ENCODE measurements at places on chromosomes 1 and 21.

GRCh38 chr1:186736971-186737685 is 56.9 kb upstream of the PTGS2 start:
- no peak for DNase-seq

DNA sequence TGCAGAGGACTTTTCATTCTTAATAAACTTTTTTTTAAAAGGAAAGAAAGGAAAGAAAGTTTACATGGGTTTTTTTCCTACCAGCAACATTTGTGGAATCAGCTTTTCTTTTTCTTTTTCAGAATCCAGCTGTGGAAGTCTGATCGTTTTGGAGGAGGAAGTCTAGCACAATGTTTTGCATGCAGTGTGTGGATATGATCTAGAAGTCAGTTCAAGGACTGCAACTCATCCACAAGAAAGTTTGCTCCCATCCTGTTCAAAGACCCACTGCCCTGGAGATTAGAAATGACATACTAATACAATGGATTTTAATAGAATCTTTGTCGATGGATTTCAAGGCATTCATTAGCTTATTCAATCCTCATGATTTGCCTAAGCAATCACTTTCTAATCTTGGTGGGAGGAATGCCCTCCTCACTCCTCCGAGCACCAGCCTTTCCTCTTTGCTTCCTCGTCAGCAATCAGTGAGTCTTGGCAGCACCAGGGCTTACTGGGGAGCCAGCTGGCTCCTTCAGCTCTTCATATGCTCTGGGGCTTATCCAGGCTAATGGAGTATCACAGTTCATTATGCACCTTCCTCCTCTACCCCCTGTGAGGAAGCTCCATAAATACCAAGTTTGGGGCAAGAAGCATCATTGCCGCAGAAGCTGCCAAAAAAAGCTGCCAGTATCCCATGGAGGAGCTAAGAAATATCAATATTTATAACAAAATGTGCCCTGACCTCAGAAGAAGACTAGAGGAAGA is 392.3 kb upstream of the PKN2 start:
- no peak for DNase-seq

GRCh38 chr1:60857851-60858250 is 224.5 kb upstream of the NFIA start:
- no peak for DNase-seq

GRCh38 chr1:226424221-226425003 is 16.5 kb upstream of the PARP1 start:
- no peak for DNase-seq

DNA sequence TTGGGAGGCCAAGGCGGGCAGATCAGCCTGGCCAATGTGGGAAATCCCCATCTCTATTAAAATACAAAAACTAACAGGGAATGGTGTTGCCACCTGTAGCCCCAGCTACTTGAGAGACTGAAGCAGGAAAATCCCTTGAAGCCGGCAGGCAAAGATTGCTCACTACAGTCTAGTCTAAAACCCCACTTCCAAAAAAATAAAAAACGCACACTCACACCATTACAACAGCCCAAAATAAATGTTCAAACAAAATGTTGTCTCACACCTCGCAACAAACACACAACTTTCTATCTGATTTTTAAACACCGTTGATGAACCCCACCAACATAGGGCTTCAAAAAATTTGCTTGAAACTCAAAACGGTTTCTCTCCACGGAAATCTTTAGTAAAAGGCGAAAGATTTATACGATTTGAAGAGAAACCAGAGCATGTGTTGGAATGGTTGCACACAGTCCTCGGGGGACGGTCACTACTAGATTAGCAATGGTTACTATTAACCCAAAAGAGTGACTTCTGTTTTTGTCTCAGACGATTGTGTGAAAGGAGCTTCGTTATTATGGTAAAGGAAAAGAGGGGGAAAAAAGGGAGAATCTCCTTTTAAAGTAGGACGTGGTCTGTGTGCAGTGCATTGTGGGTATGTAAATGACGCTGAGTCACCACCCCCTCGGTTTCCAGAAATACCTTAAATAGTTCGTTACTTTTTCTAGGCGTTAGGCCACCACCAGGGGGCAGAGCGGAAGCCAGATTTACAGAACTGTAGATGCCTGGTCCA is at the start of gene RNU5D-1:
Gene RNU5D-1 (minus strand): TSS at position 430 of the 772 bp plus-strand sequence.
- DNase-seq = peak; percentile 87

- DNase-seq = no peak
Measured at GRCh38 chr1:219520241-219520640, 92.7 kb downstream of the ZC3H11B start.

GRCh38 chr1:159835356-159835755 is 8.7 kb downstream of the SLAMF8 start:
- no peak for DNase-seq

DNA sequence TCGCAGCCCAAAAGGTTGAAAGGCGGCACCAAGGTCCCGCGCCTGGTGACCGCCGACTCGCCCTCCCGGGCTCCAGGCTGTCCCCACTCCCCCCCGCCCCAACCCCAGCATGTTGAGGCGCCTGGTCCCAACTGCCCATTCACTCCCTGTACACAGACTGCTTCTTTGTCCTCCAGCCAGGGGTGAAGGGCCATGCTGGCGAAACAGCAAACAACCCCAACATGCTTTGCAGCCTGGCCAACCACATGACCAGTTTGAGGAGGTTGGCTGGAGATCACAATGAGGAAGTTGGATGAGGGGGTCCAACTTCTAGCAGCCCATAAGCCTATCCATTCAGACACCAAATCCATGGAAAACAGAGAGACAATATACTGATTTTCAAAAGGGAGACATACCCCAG is 13.5 kb downstream of the PDE9A start:
- no peak for DNase-seq

DNA sequence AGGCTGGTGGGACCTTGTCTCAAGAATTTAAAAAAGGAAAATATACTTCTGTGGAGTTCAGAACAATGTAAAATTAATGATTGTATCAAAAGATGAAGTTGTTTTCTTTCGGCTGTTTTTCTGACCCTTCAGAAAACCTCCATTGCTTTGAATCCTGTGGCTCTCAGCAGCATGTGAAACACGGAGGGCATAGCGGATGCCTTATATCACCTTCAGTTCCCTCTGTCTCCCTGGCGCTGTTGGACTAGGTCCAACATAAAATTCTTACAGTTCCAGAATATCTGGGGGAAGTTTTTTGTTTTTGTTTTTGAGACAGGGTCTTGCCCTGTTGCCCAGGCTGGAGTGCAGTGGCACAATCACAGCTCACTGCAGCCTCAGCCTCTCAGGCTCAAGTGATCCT is 7.4 kb downstream of the ZBTB8A start:
- no peak for DNase-seq

GRCh38 chr1:36124404-36125128 is 456 bp downstream of the COL8A2 start:
- no peak for DNase-seq

DNA sequence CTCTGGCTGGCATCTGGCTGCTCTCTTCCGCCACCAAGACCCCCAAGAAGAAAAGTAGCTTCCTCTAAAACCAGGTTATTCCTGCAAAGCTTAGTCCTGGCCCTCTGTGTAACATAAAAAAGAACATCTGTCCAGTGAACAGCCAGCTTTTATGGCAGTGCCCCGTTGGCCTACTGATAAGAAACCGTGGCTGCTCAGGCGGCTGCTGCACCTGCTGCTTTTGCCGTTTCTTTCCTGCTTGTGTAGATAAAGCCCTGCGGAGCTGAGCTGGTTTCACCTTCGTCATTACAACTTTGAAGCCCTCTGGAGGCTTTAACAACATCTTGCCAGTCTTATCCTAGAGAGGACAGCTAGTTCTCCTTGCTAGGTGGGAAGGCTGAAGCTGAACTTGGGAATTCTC is 20.5 kb downstream of the ELAPOR1 start:
- DNase-seq = no peak

GRCh38 chr1:18191481-18192155 is 84.0 kb downstream of the IGSF21 start:
- no peak for DNase-seq

GRCh38 chr1:205068457-205069040 is 15.7 kb downstream of the TMEM81 start:
- DNase-seq = no peak

- DNase-seq = no peak
Measured at GRCh38 chr1:223393275-223394214, at the start of gene CCDC185. CCDC185 (plus strand) TSS chr1:223393415; CDS start chr1:223393476, 61 bp downstream.

DNA sequence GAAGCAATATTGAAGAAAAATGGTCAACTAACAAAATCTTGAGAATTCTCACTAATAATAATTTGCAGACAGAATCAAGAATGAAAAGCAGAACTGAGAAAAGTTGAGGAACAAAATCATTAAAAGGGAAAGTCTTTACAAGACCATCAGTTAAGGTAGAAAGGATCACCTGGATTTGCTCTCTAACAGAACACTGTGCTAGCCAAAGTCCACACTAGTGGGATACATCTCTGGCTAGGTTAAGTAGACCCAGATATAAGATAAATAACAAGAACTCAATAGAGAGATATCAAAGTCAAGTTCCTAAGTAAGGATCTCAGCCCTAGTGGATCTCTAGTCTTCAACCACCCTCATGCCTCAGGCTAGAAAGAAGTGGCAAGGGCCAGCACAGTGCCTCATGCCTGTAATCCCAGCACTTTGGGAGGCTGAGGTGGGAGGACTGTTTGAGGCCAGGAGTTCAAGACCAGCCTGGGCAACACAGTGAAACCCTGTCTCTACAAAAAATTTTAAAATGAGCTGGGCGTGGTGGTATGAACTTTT is 19.6 kb downstream of the IPP start:
- no peak for DNase-seq

DNA sequence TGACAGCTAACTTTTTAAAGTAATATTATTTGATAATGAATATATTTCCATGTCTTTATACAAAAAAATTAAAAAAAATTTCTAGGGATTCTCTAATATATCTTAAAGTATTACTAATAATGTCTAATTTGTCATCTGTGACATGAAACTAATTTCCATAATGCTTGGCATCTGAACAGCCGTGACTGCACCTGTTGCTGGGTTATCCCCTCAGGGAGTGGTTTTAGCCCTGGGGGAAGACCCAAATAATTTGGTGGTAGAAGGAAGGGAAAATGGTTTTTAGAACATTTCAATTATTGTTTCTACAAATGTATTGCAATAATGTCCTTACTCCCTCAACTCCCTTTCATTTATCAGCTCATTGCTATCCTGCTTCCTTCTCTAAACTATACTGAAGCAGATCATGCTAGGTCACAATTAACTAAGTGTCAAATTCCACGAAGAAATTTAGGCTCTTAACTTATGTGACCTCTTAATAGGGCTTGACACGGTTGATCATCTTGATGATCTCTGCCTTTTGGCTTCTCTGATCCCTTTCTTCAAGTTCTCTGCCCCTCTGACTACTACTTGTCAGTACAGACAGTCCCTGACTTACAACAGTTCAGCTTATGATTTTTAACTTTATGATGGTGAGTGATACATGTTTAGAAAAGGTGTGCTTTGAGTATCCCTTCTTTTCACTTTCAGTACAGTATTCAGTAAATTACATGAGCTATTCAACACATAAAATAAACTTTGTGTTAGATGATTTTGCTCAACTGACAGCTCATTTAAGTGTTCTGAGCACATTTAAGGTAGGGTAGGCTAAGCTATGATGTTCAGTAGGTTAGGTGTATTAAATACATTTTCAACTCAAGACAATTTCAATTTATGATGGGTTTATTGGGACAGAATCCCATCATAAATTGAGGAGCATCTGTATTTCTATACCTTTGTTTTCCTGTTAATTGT is 26.4 kb upstream of the DPH5 start:
- DNase-seq = no peak

GRCh38 chr21:36741506-36741905 is 42.6 kb downstream of the SIM2 start:
- DNase-seq = no peak

- no peak for DNase-seq
Measured at GRCh38 chr1:30185313-30185712, 538.1 kb downstream of the MATN1 start.

DNA sequence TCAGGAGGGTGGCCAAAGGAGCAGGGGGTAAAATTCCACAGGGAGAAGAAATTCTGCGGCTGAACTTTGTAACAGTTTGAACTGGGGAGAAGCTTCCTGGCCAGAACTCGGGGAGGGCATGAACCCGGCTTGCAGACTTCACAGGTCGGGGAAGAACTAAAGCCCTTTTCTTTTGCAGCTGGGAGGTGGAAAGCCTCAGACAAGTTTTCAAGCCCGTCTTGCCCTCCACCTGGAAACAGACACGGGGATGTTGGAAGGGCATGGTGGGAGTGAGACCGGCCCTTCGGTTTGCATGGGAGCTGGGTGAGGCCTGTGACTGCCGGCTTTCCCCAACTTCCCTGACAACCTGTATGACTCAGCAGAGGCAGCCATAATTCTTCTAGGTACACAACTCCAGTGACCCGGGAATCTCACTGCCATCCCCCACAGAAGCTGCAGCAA is 11.3 kb downstream of the THEM4 start:
- DNase-seq = no peak

DNA sequence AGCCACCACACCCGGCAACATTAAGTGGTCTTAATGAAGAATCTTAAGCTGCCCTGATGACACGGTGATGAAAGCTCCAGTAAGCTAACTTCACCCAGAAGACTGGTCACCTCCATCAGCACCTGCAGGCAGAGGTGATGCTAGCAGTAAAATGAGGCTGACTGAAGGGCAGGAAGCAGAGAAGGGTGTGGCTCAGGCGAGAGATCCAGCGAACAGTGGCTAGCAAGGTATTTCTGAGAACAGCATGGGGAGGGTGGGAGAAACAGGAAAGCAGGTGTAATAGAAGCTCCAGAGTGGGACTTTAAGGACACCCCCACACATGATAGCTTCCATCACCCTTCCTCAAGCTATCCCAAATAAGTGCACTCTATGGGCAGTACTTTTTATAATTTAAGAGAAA is 15.9 kb upstream of the DISP1 start:
- DNase-seq = no peak

- no peak for DNase-seq
Measured at GRCh38 chr1:28370239-28371009, 884 bp downstream of the PHACTR4 start.

- DNase-seq = no peak
Measured at GRCh38 chr1:109712321-109712864, 342 bp downstream of the GSTM5 start.

GRCh38 chr1:196501760-196502428 is 106.3 kb downstream of the KCNT2 start:
- no peak for DNase-seq

GRCh38 chr1:33623811-33624210 is 151.4 kb downstream of the ZSCAN20 start:
- DNase-seq = no peak

All from SIG-M5 (cell line).